ENCODE measurements at places on chromosomes 11 and 22.
A peak's percentile ranks its signal among the peaks of the same experiment; 100 is the strongest.

- peak; percentile 12 for DNase-seq
Observed at GRCh38 chr11:80473562-80473961, 1032.7 kb upstream of the TENM4 start.

GRCh38 chr11:86765203-86765602, 35.1 kb upstream of the PRSS23 start:
- no peak for DNase-seq

DNA sequence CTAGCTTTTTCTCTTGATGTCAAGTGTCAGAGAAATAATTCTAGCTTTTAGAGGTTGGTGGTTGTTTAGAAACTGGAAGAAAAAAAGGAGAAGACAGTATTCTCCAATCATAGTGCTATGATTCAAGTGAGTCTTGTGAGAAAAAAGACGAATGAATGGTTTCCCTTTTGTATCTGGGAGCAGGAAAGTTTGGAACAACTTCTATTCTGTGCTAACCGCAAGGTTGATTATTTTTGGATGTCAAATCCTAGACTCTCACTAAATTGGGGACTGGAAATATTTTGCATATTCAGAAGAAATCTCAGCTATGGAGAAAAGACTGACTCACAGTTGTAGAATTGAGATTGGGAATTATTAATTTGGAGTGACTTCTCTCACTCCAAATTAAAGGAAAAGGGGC, 69.2 kb downstream of the SYT13 start:
- no peak for DNase-seq

GRCh38 chr22:24952837-24953383, 394 bp downstream of the KIAA1671 start:
- DNase-seq = no peak

DNA sequence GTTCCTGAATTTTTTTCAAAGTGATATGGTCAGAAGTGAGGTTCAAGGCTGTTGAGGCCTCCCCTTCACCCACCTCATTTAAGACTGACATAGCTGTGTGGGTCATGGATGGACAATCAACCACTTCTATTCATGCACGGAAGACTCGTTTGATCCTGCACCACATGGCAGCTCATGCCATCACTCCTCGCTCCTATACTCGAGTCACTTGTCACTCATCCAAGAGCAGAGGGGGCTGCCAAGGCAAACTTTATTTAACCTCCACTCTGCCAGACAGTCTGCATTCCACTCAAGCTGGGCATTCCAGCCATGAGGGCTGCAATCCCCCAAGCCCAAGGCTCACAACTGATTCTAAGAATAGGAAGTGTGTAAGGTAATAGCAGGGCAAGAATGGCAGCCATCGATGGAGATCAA, 34.1 kb downstream of the SNX19 start:
- no peak for DNase-seq

DNA sequence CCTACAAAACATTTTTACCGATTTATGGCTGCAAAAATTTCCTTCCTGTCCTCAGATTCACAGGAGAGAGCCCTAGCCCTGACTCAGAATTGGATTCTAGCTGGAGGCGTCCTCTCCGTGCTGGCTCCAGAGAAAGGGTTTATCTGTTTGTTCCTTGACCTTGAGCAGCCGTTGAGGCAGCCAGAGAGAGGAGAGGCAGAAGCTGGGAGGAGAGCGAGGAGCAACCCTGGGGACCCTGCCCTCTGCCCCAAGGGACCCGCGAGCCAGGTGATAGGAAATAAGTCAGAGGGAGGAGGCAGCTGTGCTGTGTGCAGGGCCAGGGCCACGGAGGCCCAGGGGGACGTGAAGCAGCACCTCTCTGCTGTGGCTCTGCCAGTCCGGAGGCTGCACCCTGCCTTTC, 75.6 kb downstream of the IGLL1 start:
- peak; percentile 33 for DNase-seq

- DNase-seq = no peak
Observed at GRCh38 chr11:27266125-27266524, 96.9 kb downstream of the CCDC34 start.

- DNase-seq = no peak
Observed at GRCh38 chr22:22118987-22119386, 125.6 kb upstream of the VPREB1 start.

- DNase-seq = no peak
Observed at GRCh38 chr11:131157678-131158077, 212.7 kb upstream of the NTM start.
